ENCODE measurements at places on chromosomes 4 and X. TPM values are rescaled to one million over a fixed set of nuclear protein-coding genes. Genes with fewer than 3 reads are reported as not detected.

GRCh38 chr4:122890147-122890795, 32.1 kb downstream of the NUDT6 start:
- DNase-seq = no peak

DNA sequence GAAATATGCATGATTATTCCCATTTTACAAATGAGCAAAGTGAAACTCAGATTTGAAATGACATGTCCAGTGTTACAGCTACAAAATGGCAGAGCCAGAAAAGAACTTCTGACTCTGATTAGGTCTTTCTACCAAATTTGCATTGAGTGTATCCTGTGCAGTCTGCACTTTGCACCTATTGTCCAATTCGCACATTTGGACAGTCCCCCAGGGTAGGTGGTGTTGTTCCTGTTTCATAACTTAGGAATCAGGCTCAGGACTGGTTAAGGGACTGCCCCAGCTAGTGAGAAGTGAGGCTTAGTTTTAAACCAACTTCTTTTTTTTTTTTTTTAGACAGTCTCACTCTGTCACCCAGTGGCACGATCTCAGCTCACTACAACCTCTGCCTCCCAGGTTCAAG, 137.9 kb upstream of the NALF2 start:
- DNase-seq = no peak

DNA sequence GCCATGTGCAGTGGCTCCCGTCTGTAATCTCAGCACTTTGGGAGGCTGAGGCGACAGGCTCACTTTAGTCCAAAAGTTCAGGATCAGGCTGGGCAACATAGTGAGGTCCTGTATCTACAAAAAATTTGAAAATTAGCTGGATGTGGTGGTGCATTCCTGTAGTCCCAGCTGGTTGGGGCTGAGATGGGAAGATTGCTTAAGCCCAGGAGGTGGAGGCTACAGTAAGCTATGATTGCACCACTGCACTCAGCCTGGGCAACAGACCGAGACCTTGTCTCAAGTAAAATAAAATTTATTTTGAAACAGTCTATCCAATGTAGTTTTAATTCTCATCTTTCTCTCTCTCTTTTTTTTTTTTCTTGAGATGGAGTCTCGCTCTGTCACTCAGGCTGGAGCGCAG, 21.1 kb downstream of the RBM10 start:
- no peak for DNase-seq

DNA sequence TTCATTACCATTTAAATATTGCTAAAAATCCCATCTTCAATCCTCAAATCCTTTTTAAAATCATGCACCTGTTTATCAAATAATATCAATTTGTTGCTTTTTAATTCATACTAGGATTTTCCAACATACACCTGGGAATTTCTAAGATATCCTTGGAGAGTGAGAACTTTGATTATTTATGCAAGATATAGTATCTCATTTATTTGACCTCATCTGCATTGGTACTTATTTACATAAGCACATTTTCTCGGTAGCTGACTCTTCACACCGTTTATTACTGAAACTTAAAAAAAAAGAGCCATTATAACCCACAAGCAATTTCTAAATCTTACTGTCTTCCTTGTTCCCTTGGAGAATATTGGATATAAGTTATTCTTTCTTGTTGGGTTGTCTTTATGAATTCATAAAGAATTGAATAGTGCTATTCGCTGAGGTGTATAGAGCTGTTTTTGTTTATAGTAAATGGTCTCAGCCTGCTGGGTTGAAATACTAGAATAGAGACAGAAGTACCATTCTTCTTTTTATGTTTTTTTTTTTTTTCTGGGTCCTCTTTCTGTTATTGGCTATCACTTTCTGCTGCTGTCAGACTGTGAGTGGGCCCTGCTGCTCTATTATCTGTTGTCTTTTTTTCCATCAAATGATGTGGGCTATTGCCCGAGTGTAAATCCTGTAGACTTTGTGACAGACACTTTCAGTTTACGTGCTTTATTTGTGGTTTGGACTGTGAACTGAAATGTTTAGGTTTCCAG, 2.9 kb downstream of the UGT8 start:
- DNase-seq = no peak

GRCh38 chr4:478373-478772, 20.6 kb downstream of the ZNF721 start:
- DNase-seq = no peak

- no peak for DNase-seq
Measured at GRCh38 chr4:61583696-61584095, 383.6 kb downstream of the ADGRL3 start.

The SUPT20HL2 gene
- not detected for total RNA-seq

The AR gene
- 13.4 TPM for total RNA-seq

The ESX1 gene
- total RNA-seq = not detected
